ENCODE measurements at places on chromosomes 3 and 15.

- no peak for DNase-seq
Observed at GRCh38 chr15:100919481-100920405, 586 bp downstream of the LRRK1 start.

DNA sequence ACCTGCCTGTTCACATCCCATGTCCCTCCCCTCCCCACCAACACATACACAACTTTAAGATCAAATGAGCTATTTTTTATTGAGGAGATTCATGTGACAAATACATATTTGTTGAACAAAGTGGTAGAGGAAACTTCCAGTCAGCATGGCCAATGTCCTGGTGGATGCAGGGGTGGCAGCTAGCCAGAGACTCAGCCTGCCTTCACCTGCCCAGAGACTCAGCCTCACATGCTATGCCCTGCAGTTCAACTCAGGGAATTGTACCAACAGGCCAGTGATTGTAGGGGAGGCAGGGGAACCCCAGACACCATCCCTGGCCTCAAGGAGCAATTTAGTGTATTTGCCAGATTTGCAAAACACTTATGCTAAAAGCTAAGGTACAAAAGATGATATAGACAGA, 136.6 kb downstream of the OPA1 start:
- no peak for DNase-seq

DNA sequence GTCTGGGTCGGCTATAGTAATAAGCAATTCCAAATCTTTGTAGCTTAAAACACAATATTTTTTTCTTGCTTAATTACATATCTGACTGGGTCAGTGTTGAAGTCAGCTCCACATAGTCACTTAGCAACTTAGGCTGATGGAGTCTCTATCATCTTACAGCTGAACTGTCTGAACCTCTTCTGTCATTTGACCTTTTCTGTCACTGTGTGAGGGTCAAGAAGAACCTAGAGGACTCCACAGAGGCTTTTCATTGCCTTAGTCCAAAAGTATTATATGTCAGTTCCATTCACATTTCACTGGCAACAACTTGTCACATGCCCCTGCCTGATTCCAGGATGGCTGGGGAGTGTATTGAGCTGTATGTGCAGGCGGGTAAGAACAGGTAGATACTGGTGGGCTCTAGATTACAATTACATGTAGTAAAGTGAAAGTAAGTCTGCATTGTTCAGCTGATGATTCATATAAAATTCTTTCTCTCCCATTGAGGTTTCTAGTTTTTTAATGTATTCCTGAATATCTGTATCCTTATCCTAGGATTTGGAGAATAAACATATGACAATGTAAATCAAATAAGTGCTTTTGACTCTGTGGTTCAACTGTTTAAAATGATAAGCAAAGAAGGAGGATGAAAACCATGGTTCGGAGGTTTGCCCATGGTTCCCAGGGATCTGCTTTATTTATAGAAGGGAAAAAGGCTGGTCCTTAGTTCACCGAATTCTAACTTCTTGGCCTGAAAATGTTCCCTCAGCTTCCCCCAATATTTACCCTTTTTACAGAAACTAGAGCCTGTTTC, 5.8 kb upstream of the ARPP21 start:
- DNase-seq, result no peak

DNA sequence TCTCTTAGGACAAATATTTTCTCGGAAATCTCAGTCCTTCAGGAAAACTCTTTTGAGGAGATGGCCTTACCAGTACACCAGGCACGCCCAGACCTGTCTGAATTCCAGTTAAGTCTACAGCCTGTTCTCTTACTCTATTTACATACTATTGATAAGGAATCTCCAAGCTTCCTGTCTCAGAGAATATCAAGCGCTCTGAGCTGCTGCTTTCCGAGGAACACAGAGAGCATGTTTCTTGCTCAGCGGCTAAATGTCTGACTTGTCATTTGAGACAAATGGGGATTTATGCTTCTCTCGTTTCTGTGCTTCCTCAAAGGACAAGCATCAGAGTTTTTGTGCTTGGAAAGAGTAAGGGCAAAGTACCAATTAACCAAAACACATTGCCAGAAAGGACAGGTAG, 112.4 kb upstream of the CCDC54 start:
- DNase-seq, result no peak

DNA sequence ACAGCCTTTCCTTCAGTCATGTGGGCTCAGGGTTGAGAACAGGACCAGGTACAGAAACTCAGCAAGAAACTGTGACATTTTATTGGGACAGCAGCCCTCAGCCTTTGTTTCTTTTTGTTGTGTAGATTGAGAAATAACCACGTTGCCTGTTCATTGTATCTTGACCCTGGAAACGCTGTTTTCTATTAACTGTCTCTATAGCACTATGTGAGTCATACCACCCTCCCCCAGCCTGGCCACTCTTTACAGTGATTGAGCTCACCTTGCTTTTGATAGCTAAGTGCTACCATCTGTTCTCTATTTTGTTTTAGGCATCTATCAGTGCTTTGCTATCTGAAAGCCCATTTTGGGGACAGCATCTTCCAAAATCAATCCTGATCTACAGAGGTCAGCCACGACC, 127.9 kb downstream of the CD47 start:
- DNase-seq, result no peak

DNA sequence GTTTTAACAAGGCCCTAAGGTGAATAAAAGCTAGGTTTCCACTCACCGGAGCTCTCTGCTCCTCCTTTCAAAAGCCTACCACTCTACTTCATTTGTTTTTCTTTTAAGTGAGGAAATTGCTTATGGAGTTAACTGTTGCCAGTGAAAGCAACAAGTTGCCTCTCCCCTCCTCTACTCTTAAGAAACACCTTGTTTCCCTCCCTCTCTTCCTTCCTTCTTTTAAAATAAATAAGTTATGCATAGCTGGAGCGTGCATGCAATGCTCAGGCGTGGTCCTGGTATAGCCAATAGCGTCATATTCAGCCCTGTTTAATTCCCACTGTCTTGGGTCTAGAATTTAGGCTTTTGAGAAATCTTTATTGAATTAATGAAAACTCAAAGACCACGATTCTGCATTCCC, 101.1 kb upstream of the IGF1R start:
- DNase-seq, result no peak

DNA sequence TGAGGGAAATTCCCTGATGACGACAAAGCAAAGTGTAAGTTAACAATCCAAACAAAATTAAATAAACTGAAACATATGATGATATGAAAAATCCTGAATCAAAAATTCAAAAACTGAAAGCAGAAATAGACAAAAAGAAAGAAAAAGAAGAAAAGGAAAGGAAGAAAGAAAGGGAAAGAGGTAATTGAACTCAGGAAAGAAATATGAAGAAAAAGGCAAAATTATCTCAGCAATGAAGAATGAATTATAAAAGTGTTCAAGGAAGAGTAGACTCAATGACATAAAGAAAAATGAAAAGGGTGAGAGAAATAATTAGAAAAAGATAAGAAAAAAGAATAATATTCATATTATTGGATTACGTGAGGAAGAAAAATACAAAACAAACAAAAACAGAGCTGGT, 54.9 kb downstream of the HERC1 start:
- DNase-seq, result no peak

GRCh38 chr15:39585389-39585841, 4.5 kb downstream of the THBS1 start:
- no peak for DNase-seq

GRCh38 chr3:159668990-159669476, 319.6 kb upstream of the IL12A start:
- no peak for DNase-seq
